ENCODE measurements at places on chromosomes 3 and 15. TPM values are rescaled to one million over a fixed set of nuclear protein-coding genes. Genes with fewer than 3 reads are reported as not detected.

The SLC51A gene
- polyA plus RNA-seq, result not detected

The XIRP1 gene
- 0.05 TPM for polyA plus RNA-seq

The CXCR6 gene
- polyA plus RNA-seq, result 0.02 TPM

The SCAANT1 gene
- not detected for polyA plus RNA-seq

The RGMA gene
- 0.76 TPM for polyA plus RNA-seq

The DNAH12 gene
- polyA plus RNA-seq, result 0.06 TPM

The ADAMTS7 gene
- polyA plus RNA-seq, result 1.8 TPM

DNA sequence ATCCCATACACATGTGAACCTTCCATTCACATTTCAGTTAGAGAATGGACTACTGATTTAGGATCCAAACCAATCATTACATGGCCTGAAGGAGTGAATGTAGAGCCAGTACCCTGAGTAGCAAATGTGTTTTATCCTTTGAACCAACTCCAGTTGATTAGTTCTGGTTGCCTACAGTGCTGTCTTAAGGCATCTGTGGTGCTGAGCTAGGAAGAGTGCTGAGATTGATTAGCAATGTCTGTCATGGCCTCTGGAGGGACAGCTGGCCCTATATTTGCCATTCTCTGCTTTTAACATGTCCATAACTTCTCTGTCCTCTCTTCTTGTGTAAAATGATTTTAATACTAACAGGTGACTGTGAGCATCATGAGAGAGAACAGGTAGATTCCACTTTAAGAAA is 11.1 kb downstream of the LRTM1 start:
- no peak for DNase-seq

GRCh38 chr3:130973406-130973805 is 53.2 kb downstream of the ASTE1 start:
- DNase-seq, result no peak

- DNase-seq, result no peak
These were observed 117.4 kb upstream of the TLE3 start for GRCh38 chr15:70214941-70215635.

DNA sequence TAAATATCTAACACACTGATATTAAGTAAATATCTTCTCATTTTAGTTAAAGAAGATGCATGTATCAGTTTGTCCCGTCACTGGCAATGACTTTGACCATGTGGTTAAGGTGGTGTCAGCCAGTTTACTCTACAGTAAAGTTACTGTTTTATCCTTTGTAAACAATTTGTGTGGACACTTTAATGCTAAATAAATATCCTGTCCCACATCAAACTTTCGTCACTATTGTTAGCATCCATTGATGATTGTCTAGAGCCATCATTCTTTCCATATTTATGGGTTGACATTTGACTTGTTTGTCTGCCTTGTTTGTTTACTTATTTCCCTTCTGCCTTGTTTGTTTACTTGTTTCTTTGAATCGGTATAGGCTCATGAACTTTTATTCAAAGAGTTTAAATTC is 11.0 kb upstream of the GPD1L start:
- DNase-seq, result no peak

- peak; percentile 57 for DNase-seq
These were observed 36.2 kb downstream of the SSR3 start for GRCh38 chr3:156518726-156519125.

GRCh38 chr15:50350621-50351020 is 4.4 kb downstream of the GABPB1 start:
- DNase-seq, result no peak

GRCh38 chr15:32849769-32850668 is 132.2 kb downstream of the GREM1 start:
- DNase-seq, result peak; percentile 84

GRCh38 chr3:4906107-4906621 is 73.1 kb upstream of the BHLHE40 start:
- peak; percentile 4 for DNase-seq

GRCh38 chr3:31412832-31413231 is 119.9 kb upstream of the STT3B start:
- DNase-seq, result peak; percentile 85

DNA sequence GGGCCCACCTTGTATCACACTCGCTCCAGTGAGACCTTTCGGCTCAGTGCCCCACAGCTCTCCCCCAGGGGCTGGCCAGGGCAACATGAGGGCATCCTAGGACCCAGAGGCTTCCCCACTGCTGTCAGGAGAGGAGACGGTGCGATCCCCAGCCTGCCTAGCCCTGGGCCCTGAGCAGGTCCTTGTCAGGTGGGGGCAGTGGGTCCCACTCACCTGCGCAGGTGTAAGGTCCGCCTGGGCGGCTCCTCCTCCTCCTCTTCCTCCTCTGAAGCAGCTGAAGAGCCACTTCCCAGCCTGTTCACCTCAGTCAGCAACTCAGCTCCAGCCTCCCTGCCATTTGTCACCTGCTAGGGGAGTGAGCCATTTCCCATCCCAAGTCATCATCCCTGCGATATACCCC is 9.6 kb downstream of the KIF7 start:
- DNase-seq, result no peak

GRCh38 chr3:71109241-71109976 is 474.1 kb downstream of the FOXP1 start:
- DNase-seq, result peak; percentile 89

DNA sequence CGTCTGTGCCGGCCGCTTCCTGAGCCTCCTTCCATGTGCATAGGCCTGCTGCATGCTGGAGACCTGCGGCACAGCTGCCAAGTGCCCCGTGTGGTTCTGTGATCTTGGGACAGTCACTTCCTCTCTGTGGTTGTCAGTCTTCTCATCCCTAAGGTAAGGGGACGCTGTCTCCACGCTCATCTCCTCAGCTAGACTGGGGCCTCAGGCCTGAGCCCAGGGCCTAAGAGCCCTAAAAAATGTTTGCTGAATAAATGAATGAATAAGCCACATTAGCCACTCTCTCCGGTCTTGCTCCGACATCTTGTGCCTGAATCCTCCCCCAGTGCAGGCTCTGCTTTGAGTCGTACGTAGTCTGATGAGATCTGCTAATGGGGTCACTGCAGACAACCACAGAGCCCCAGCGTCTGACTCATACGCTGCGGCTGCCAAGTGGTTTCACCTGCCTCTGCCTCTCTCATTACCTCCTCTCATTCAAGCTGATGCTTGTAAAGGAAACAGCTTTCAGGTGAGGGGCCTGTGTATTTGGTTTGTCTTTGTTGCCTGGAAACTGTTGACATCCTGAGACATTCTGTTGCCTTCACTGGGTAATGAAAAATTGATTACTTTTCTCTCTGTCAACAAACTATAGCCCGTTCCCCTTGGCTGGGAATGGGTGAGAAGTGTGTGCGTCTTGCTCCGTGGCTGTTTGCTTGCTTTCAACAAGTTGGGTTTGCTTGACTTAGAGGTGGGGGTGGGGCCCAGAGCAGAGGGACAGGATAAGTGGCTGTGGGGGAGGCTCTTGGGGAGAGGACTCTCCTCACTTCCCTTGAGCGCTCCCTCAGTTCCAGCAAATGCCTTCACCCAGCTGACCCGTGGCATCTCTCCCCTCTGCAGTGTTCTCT is 15.9 kb downstream of the RPLP1 start:
- peak; percentile 92 for DNase-seq

DNA sequence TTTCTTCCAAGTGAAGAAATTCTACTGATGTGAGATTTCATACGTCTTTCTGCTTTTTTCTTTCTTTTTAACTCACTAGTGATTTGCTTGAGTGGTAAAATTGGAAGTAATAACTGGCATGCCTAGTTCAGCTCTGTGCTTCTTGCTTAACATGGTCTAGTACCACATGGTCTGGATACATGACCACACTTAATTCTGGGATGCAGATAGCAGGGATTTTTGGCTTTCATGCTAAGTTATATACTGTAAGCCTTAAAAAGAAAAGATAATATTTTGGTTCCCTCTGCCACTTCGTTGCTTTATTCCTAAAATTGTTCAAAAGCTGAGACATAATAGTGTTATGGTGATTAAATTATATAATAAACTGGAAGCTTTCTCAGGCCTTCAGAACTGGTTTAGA is 174.3 kb downstream of the OXSM start:
- DNase-seq, result no peak

- DNase-seq, result peak; percentile 75
These were observed 2.3 kb downstream of the MELTF start for GRCh38 chr3:197027151-197027895.

DNA sequence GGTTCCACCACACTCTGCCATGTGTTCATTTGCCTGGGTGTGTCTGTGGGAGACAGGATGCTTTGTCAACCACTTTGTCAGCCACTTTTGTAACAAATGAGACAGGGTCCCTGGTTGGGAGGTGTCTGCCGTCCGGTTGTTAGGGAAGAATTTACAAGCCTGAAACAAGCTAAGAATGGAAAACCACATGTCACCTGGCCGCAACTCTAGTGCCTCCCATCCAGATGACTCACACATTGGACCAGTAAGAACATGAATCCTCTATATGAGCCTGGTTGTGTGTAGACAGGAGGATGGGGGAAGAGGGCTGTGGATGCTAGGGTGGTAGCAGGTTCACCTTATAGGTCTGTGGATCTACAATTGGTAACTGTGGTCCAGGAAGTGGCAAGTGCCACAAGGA is 335.3 kb downstream of the CLSTN2 start:
- DNase-seq, result no peak

DNA sequence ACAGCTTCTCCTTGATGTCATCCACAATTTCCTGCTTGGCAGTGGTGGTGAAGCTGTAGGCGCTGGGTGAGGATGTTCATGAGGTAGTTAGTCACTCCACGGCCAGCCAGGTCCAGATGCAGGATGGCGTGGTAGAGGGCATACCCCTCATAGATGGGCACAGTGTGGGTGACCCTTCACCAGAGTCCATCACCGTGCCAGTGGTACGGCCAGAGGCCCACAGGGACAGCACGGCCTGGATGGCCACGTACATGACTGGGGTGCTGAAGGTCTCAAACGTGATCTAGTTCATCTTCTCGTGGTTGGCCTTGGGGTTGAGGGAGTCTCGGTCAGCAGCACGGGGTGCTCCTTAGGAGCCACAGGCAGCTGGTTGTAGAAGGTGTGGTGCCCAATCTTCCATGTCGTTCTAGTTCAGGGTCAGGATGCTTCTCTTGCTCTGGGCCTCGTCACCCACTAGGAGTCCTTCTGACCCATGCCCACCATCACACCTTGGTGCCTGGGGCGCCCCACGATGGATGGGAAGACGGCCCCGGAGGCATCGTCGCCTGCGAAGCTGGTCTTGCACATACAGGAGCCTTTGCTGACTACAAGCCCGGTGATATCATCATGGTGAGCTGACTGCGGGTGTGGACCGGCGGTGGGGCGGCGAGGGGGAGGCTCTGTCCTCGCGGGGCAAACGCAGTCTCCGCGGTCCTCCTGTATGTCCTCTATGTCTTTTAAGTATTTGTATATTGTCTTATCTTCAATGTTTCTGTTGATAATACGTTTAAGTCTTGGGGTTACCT is 1119.0 kb downstream of the NAALADL2 start:
- DNase-seq, result no peak

DNA sequence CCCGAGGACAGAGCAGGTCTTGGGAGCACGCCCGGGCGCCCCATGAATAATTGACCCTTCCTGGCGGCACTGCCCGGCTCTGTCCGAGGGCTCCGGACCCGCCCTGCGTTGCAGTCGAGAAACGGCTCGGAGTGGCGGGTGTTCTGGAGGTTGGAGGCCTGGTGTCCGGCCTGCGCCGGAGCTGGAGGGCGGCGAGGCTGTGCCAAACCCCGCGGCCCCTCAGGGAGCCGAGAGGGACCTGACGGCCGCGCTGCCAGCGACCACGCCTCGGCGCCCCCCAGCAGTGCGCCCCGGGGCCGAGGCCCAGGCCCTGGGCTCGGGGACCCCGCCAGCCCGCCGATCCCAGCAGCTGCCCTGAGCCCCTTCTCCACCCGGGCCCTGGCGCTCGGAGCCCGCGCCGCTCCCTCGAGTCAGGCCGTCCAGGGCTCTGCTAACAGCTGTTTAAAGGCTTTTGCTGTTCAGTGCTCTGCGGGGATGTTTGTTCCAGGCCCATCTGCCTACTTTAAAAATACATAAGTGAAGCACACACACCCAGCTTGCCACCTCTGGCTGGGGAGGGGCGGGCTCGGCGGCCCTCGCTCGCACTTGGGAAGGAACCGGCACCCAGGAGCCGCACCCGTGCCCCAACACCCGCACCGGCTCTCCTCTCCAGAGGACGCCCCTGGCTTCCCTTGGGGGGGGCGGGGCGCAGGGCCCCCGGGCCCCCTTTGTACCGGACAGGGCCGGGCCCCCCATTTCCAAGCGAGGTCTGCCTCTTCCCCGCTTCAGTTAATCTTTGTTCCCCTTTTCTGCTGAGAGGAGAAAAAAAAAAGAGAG is 730 bp upstream of the ZNF710 start:
- peak; percentile 30 for DNase-seq

DNA sequence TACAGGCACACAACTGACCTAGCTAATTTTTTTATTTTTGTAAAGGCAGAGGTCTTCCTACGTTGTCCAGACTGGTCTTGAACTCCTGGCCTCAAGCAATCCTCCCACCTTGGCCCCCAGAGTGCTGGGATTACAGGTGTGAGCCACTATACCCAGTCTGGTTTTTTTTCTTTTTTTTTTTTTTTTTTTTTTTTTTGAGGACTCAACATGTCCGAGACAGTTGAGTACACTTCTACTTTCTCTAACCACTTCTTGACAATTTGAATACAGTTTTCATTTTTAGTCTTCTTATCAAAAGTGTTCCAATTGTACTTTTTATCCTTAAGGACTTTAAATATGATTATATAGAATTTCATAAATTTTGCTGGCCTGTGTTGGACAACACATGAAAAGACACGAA is 7.4 kb upstream of the GSK3B start:
- no peak for DNase-seq

DNA sequence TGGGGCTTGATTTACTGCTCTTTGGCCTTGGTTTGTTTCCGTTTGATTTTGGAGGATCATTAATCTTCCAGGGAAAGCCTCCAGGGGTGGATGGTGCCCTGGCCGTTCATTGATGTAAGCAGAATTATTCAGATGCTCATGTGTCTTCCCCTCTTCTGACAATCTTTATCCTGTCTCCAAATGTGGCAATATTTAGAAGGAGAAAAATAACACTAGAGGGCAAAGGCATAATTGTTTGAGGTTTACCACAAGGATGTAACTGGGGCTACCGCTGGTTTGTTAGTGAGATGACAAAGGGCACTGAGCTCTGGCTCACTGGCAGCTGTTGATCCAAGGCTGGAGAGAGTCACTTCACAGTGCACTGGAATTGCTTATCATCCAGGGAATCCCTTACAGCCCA is 18.2 kb upstream of the PLCL2 start:
- DNase-seq, result peak; percentile 57

DNA sequence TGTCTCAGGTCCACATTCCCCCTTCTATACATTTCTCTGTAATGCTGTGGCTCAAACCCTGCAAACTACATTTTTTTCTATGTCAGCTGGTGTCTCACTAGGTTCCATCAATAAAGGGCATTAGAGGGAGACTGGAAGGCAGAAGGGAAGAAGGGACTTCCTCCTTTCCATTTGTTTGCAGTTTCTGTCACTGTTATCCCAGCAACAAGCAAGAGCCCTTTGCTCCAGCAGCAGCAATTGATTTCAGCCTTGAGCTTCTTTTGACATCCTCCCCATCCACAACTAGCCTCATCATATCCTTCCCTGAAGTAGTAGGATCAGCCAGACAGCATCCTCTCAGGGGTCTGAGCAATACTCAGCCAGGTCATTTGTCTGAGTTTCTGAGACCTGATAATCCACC is 5.3 kb upstream of the NCK1 start:
- DNase-seq, result no peak

DNA sequence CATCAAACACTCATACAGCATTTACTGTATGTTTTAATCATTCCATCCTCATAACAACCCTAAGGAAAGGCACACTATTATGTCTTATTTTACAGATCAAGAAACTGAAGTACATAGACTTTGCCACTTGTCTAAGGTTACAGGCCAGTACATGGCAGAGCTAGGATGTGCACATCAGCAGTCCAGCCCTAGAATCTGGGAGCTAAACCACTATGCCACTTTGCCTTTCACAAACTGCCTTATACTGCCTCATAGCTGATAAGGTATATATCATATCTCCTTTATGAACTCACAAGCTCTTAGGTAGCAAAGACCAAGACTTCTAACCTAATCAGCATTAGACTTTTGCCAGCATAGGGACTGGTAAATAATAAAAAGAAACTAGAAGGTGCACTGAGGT is 49.1 kb downstream of the MYO9A start:
- DNase-seq, result no peak

All from fibroblast of lung (primary cell).